Pancreas (tissue), 10 donors: ENCODE measurements at places on chromosomes 3 and 15. TPM values are rescaled to one million over a fixed set of nuclear protein-coding genes. Genes with fewer than 3 reads are reported as not detected.

DNA sequence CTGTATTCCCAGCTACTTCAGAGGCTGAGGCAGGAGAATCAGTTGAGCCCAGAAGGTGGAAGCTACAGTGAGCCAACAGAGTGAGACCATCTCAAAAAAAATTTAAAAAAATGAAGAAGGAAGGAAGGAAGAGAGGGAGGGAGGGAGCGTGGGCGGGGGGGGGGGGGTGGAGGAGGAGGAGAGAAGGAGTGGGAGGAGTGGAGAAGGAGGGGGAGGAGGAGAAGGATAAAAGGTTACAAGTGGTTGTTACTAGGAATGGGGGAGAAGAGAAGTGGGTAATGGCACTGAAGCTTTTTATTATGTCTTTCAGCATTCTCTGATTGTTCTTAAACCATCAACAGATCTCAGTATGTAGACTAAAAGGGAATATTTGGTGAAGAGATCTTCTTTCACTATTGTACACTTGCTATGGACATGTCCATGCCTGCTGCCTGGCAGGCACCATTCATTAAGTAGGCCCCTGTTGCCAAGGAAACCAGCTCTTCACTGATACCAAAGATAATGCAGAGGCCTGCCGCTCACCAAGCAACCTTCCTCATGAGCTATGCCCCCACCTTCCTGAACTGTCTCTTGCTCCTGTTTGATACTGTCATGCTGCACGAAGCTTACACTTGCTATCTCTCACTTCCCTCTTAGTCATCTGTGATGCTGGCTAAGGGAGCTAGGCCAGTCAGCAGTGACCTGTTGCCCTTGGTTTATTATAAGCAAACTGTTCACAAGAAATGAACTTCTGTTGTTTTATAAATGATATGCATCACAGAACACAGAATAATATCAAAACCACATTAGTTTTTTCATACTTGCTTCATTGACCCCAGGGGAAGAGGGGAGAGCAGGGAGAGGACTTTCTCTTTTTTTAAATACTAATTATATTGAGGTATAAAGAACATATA is 23.1 kb downstream of the EPM2AIP1 start:
- no peaks in the 10 kb centered on the region for H3K36me3 ChIP-seq
- no peaks in the 10 kb centered on the region for H3K27me3 ChIP-seq
- no peak overlapping the region for H3K27ac ChIP-seq

DNA sequence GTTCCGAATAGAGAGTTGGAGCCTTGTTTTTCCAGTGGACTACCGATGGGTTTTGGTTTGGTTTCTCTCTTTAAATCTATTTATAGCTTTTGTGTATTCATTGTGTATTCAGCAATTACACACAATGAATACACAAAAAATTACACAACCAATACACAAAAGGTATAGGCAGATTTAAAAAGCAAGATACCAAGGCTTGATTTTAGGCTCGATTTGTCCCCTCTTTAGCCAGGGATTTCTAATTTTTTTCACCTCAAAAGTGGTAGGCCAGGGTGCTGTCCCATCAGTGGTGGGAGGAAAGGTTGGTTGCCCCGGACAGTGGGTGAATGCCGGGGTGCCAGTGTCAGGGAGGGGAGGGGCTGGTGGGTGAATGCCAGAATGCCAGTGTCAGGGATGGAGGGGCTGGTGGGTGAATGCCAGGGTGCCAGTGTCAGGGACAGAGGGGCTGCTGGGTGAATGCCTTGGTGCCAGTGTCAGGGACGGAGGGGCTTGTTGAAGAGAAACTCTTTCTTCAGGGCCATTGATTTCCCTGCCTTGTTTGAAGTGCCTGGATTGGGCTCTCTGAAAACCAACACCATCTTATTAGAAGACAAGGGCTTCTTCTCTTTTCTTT is 186.2 kb downstream of the GOLGA6L6 start:
- no peak overlapping the region for H3K4me3 ChIP-seq
- H3K27me3 ChIP-seq = no peaks in the 10 kb centered on the region
- peak; percentile 8 for DNase-seq
- H3K4me1 ChIP-seq = no peaks in the 10 kb centered on the region
- H3K36me3 ChIP-seq = no peaks in the 10 kb centered on the region

DNA sequence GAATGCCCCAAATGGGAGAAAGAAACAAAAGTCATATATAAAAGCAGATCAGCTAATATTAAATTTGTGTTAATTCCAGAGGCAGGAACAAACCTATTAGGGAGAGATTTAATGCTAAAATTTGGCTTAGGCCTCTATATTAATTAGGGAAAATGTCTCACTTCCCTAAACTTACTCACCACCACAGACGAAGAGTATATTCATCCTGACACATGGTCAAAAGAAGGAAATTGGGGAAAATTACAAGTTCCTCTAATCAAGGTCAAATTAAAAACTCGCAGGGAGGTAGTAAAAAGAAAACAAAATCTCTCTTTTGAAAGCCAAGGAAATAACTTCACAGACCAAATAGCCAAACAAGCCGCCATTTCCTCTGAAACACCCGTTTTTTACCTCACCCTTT is 32.2 kb downstream of the GRM2 start:
- H3K4me3 ChIP-seq = no peak overlapping the region
- no peaks in the 10 kb centered on the region for H3K4me1 ChIP-seq
- H3K36me3 ChIP-seq = no peaks in the 10 kb centered on the region
- H3K27ac ChIP-seq = no peak overlapping the region
- no peak for DNase-seq
- no peaks in the 10 kb centered on the region for H3K27me3 ChIP-seq

GRCh38 chr3:89847955-89848354 is 740.5 kb downstream of the EPHA3 start:
- H3K36me3 ChIP-seq = no peaks in the 10 kb centered on the region
- H3K27me3 ChIP-seq = no peaks in the 10 kb centered on the region
- DNase-seq = no peak
- no peak overlapping the region for H3K4me3 ChIP-seq

DNA sequence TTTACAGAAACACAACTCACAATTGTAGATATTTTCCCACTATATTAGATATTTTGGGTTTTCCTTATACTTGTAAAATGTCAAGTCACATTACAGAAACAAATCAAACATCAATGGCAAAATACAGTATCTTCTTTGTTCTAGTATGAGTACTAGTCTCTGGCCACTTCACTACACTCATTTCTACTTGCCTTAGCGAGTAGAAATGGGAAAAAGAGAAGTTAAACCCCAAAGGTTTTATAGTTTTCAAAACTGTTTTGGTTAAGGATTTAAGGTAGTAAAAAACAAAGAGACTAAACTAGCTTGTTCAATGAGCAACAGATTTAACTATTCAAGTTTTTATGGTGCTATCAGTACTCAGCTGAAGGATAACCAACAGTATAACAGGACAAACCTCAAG is 81.7 kb downstream of the BTD start:
- H3K4me3 ChIP-seq = no peak overlapping the region
- peaks cover 31% of the 10 kb centered on the region for H3K36me3 ChIP-seq
- no peaks in the 10 kb centered on the region for H3K4me1 ChIP-seq
- no peak overlapping the region for H3K27ac ChIP-seq
- H3K27me3 ChIP-seq = no peaks in the 10 kb centered on the region
- DNase-seq = no peak

DNA sequence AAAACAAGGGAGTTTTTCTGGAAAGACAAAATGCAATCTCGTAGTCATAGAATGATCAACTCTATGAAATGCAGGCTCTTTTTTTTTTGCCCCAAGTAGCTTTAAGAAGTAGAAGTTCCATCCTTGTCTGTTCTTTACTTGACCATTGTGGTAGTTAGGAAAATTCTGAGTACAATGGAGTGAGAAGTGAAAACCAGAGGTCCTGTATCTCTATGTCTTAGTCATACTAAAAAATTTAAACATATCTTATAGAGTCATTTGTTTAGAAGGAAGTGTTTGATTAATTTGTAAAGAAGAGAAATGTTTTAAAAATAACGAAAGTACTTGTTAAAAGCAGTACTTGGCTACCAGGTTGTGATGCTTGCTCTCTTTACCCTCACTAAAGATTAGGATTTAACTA is 52.4 kb downstream of the PRKCI start:
- H3K4me3 ChIP-seq = no peak overlapping the region
- H3K4me1 ChIP-seq = no peaks in the 10 kb centered on the region
- H3K36me3 ChIP-seq = peaks cover 4% of the 10 kb centered on the region
- H3K27me3 ChIP-seq = no peaks in the 10 kb centered on the region
- no peak for DNase-seq

- no peaks in the 10 kb centered on the region for H3K4me1 ChIP-seq
- no peak overlapping the region for H3K4me3 ChIP-seq
- DNase-seq = no peak
- H3K27ac ChIP-seq = no peak overlapping the region
- no peaks in the 10 kb centered on the region for H3K36me3 ChIP-seq
- no peaks in the 10 kb centered on the region for H3K27me3 ChIP-seq
Measured at GRCh38 chr3:99753268-99753975, 64.2 kb upstream of the CMSS1 start.

- H3K27me3 ChIP-seq = no peaks in the 10 kb centered on the region
- H3K27ac ChIP-seq = peak overlapping the region; percentile 35
- no peak overlapping the region for H3K4me3 ChIP-seq
- DNase-seq = no peak
- no peaks in the 10 kb centered on the region for H3K36me3 ChIP-seq
Measured at GRCh38 chr3:190694335-190695001, 168.0 kb downstream of the GMNC start.

- no peaks in the 10 kb centered on the region for H3K4me1 ChIP-seq
- H3K4me3 ChIP-seq = no peak overlapping the region
- no peak overlapping the region for H3K27ac ChIP-seq
- H3K27me3 ChIP-seq = no peaks in the 10 kb centered on the region
Measured at GRCh38 chr15:88401251-88401995, 65.8 kb downstream of the MRPL46 start.

The FHIT gene
- total RNA-seq = 8.4 TPM

The RBP2 gene
- total RNA-seq = 7.5 TPM

GRCh38 chr3:46893146-46893748 is 15.7 kb downstream of the PTH1R start:
- no peak overlapping the region for H3K4me3 ChIP-seq
- no peak for DNase-seq

The TNIK gene
- total RNA-seq = 5.9 TPM

The TLR9 gene
- total RNA-seq = 0.03 TPM

DNA sequence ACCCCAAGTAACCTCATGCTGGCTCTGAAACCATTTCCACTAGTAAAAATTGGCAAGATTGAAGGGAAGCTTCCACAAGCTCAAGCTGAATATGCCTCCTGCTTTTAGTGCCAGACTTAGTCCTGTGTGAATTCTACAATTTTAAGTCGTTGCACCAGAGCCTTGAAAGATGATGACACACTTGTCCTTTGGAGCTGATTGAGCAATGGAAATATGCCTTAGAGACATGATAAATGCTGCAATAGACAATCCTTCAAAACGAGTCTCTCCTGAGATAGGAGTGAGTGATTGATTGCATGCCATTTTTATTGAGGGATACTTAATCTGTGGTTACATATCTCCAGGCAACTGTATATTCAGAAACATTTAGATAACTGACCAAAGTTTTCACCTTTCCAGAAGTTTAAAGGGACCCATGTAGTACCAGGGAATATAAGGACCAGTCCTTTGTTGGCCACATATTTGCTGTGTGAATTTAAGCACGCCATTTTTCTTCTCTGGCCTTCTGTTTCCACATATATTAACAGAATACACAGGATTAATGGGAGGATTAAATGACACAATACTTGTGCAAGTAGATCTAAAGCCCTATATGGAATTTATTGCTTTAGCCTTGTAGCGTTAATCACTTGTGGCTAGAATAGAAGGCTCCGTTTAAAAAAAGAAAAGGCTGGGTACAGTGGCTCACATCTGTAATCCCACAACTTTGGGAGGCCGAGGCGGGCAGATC is 65.1 kb downstream of the PPARG start:
- no peak for DNase-seq
- no peaks in the 10 kb centered on the region for H3K27me3 ChIP-seq
- H3K36me3 ChIP-seq = no peaks in the 10 kb centered on the region
- H3K27ac ChIP-seq = no peak overlapping the region
- H3K4me1 ChIP-seq = peaks cover 13% of the 10 kb centered on the region

GRCh38 chr3:99466331-99466730 is 172.1 kb upstream of the COL8A1 start:
- H3K4me1 ChIP-seq = no peaks in the 10 kb centered on the region
- H3K36me3 ChIP-seq = no peaks in the 10 kb centered on the region
- no peaks in the 10 kb centered on the region for H3K27me3 ChIP-seq
- DNase-seq = no peak
- H3K27ac ChIP-seq = no peak overlapping the region
- H3K4me3 ChIP-seq = no peak overlapping the region

DNA sequence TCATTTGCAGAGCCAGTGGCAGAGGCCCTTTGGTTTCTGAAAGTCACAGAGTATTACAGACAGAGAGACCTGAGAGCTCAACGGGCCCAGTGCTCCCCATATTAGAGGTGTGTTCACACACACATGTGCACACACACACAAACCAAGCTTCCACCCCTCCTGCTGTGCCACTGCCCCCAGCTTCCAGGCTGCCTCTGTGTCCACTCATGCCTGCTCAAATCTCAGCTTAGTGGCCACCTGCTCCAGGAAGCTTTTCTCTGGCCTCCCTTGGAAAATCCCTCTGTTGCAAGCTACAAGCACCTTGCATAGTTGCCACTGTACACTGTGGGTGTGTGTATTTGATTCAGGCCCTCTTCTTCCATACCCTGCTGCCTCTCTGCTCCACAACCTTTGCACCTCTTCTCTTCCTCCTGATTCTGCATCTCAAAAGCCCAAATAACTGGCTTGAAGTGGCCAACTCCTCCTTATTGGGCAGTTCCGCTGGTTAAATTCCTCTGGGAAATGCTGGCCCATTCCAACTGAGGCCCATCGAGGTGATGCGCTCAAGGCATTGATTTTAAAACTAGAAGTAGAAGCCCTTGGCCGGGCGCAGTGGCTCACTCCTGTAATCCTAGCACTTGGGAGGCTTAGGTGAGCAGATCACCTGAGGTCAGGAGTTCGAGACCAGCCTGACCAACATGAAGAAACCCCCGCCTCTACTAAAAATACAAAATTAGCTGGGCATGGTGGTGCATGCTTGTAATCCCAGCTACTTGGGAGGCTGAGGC is 23.0 kb downstream of the MESD start:
- no peaks in the 10 kb centered on the region for H3K27me3 ChIP-seq
- H3K36me3 ChIP-seq = no peaks in the 10 kb centered on the region
- no peak overlapping the region for H3K4me3 ChIP-seq
- no peaks in the 10 kb centered on the region for H3K4me1 ChIP-seq
